Right renal pelvis (tissue), 4 donors: ENCODE measurements at places on chromosomes 11 and 22. TPM values are rescaled to one million over a fixed set of nuclear protein-coding genes. Genes with fewer than 3 reads are reported as not detected.
A peak's percentile ranks its signal among the peaks of the same experiment; 100 is the strongest.

- no peak for DNase-seq
Measured at GRCh38 chr11:1744137-1744886, 6.1 kb downstream of the IFITM10 start.

DNA sequence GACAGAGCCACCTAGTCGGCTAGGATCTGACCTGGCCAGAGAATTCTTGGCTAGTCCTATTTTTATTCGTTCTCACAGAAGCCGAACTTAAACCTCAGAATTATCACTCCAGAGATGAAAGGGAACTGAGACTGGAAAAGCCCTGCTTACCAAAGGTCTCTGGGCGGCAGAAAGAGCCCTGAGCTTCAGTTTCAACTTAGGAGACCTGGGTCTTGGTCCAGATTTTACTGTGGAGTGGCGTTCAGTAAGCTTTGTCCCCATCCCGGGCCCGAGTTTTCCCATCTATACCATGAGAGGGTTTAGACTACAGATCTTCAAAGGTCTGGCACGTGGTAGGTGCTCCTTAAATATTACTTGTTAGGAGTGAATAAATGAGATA lies 516 bp downstream of the NEU3 start:
- no peak for DNase-seq

DNA sequence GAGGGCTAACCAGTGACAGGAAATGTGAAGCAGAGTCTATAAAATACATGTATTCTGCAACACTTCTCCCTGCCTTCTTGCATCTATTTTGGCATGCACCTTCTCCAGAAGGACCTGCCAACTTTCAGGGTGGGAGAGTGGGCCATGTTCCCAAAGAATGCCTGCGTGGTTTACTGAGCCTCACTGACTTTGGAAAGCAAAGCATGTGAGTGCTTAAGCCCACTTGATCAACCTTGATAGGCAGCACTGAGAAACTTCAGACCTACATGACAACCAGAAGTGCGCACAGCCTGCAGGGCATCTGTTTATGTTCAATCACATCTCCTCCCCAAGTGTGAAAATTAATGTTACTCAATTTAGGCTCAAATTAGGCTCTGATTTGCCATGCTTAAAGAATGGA lies 69.2 kb downstream of the AMOTL1 start:
- no peak for DNase-seq

The C11orf97 gene
- 0.25 TPM for polyA plus RNA-seq

- DNase-seq, result no peak
Measured at GRCh38 chr22:23103199-23103954, 33.1 kb downstream of the GNAZ start.

GRCh38 chr11:123257370-123257769 lies 62.3 kb upstream of the CLMP start:
- no peak for DNase-seq

DNA sequence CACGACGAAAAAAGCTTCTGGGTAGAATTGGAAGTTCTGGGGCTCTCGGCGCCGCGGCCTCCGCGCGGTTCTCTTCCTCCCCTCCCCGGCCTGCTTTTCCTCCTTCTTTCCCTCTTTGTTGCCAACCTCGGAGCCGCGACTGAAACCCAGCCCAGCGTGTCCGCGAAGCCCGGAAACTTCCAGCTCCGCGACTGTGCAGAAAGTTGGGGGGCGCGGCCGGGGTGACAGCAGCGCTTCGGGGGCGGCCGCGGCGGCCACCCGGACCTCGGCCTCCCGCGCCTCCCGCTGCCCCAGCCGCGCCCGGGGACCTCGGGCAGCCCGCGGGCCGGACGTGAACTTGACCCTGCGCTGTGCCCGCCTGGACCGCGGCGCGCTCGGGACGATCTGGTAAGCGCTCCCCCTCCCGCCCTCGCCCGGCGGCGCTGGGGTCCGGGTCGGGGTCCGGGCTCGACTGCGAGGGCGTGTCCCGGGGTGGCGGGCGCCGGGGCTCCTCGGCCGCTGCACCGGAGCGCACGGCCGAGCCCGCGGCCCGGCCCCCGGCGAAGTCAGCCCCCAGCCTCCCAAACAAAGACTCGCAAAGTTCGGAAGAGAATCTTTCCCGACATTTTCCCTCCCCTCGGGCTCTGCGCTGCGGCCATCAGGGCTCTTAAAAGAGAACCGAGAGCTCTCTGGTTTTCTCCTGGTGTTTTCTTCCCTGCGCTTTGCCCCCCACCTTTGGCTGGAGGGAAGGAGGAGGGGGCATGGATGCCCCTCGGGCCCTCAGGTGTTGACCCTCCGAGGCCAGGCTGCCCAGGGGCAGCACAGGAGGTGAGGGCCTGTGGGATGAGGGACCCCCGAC lies 67.9 kb upstream of the WNT7B start:
- DNase-seq, result no peak

The ACP2 gene
- polyA plus RNA-seq, result 52.1 TPM

DNA sequence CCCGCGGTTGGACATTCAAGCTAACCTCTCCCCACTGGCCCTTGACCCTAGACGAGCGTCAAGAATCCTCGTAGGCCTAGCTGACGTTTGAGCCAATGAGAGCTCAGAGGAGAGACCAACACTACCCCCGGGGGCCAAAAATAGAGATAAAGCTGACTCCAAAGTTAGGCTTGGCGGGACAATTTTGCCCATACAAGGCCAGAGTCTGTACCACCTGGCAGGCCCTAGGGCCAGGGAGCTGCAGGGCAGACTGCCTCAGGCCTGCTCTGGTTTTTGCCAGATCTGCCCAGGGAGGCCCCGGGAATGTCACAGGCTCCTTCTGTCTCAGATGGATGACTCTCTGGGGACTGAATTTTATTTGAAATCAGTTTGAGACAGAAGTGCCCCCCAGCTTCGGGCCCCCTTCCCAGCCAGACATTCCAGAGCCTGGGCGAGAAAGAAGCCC lies 40.8 kb upstream of the ACCSL start:
- no peak for DNase-seq

The NXPE4 gene
- not detected for polyA plus RNA-seq

DNA sequence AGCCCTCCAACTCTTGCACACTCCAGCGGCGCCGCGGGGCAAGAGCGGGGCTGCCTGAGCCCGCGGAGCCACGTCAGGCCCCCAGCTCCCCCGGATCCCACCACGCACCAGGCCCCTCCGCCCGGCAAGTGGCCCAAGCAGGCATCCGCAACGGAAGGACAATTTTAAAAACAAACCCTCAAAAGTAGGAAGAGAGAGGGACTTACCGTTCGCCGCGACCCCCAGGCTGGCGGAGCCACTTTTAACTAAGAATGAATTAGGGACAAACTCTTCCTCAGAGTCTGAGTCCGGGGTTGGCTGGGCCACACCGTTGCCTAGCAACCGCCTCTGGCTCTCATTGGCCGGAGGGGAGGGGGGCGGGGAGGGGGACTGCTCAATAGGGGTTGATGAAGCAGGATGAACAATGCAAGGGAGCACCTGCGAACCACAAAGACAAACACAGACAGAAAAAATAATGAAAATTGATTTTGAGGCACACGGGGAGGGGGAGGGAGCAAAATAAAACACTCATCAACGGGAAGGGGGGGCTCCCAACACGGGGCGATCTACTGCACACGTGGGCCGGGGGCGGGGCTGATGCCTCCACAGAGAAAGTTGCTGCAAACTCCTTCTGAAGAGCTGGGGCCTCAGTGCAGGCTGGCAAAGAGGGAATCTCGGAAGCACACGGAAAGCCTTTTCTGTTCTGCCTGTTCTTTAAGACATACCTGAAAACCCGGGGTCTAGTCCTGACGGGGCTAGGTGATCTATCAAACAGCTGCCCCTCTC lies 387.5 kb upstream of the NARS2 start:
- DNase-seq, result peak; percentile 74

DNA sequence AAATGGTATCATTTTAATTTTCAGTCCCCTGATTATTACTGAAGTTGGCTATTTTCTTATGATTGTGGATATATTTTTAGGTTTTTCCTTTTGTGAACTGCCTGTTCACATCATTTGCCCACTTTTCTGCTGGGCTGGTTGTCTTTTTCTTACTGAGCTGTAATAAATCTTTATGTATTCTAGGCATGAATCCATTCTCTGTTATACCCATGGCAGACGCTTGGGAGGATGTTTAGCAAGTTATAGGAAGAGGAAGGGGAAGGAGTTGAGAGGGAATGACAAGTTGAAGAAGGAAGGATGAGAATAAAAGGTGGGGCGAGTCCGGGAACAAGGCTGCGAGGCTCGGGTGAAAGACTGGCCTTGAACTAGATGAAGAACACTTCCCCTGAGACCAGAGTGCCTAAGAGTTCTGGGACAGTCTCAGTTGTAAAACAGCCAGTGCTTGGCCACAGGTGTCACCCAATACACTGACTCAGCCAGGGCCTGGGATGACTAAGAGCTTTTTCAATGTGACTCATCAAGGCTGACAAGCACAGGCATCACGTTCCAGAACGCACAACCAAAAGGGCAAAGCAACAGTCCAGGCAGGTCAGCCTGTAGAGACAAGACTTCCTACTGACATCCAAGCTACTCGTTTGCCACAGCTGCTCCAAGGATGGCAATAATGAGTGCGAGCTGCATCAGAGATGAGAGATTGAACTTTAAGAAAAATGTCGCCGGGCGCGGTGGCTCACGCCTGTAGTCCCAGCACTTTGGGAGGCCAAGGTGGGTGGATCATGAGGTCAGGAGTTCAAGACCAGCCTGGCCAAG lies 35.2 kb downstream of the LRFN4 start:
- no peak for DNase-seq

The DNAL4 gene
- 42.1 TPM for polyA plus RNA-seq

The CASP5 gene
- not detected for polyA plus RNA-seq

DNA sequence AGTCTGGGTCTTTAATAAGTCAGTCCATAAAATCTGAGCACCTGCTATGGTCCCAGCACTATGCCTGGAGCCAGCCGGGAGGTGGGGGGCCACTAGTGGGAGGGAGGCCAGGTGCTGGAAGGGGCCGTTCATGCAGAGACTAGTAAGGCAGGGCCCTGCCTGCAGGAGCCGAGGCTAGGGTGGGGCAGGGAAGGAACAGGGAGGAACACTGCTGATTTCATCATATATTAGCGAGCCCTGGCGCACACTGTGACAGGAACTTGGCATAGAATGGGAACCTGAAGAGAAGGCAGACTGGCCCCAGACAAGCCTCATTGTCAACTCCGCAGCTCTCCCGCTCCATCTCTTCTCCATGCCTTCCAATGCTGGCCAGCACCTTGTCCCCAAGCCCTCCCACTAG lies 7.1 kb downstream of the VSIG10L2 start:
- no peak for DNase-seq

GRCh38 chr22:46465345-46465720 lies 72.1 kb downstream of the CELSR1 start:
- DNase-seq, result no peak

The CCDC89 gene
- 5.0 TPM for polyA plus RNA-seq

DNA sequence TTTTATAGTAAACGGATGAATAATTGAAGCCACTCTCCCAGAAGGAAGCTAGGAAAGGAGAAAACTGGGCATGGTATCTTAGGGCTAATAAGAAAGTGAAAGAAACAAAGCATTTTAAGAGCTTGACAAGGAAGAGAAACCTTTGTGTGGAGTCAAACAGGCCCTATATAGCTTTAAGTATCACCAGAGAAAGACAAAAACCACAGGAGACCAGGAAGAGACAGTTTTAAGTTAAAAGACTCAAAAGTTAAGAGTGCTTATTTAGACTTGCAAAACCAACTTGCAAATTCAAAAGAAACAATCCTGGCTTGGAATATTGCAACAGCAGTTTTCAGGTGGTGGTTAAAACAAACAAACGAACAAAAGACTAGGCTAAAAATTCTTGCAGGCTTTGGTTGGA lies 3.4 kb downstream of the PAK1 start:
- DNase-seq, result no peak

DNA sequence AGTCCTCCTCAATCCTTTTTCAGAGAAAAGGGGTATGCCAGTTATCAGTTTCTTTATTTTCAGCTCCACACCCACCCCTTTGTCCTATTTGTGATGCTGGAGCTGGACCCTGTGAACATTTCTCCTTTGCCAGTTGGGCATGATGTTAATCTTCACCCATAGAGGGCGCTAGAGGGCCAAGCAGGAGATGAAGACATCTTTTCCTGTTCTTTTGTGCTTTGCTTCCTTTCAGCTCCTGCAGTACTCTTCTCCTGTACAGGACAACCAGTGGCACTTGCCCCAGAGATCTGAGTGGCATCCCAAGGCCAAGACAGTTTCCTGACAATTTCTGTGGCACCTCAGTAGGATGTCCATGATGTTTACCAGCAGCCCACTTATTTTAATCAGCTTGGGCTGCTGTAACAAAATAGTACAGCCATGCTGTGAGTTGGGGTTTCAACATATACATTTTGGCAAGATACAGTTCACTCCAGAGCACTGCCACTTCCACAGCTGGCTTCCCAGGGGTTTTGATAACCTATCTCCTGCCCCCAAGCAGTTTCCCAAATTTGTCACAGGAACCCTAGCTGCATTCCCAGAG lies 4.6 kb downstream of the SAA2 start:
- DNase-seq, result peak; percentile 13

The CBLIF gene
- polyA plus RNA-seq, result not detected

DNA sequence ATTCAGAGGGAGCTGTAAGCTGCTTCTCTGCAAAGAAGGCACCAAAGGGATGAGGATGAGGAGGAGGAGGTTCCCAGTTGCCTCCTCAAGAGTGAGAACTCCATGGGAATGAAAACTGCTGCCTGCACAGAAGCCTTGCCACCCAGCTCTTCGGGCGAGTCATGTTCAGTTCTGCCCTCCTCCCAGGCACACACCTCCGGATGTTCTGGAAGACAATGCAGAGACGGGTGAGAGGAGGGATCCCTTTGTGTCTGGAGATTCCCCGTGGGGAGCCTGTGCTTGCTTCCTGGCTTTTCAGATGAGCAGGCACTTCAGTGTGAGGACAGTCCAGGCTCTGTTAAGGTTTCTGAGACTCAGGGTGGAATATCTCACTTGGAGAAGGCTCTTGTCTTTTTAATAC lies 295.6 kb downstream of the DDX10 start:
- no peak for DNase-seq

The LRRC4C gene
- 15.3 TPM for polyA plus RNA-seq

DNA sequence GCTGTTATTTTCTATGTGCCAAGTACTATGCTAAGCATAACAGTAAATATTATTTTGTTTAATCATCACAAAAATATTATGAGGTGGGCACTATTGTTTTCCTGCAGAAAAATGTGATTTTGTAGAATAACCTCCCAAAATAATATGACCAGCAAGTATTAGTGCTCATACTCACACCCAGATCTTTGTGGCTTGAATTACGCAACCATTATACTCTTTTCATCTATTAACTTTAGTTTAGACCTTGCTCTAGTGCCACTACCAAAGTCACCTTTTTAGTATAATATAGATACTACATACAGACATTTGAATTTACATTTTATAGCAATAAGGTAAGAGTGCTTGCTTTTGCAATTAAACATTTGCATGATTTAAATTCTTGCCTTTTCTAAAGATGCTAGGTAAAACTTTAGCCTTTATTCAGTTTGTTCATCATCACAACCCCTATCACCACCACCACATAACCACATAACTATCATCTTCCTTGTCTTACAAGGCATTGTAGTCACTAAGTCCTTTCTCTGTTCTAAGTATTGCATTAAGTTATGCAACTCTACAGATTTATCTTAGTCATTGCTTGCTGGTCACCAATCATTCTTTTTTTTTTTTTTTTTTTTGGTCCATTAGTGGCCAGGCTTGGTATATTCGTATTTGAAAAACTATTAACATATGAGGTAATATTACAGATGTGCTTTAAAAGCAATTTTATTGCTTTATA lies 68.4 kb downstream of the GAS2 start:
- DNase-seq, result no peak

- DNase-seq, result no peak
Measured at GRCh38 chr22:25966448-25966913, 202.8 kb upstream of the SEZ6L start.

GRCh38 chr11:70074746-70075145 lies 3.4 kb upstream of the ANO1 start:
- no peak for DNase-seq
